ENCODE measurements at places on chromosomes 7 and 10.
A peak's percentile ranks its signal among the peaks of the same experiment; 100 is the strongest.

GRCh38 chr10:111648046-111648445, 535.5 kb downstream of the GPAM start:
- DNase-seq: peak; percentile 7

DNA sequence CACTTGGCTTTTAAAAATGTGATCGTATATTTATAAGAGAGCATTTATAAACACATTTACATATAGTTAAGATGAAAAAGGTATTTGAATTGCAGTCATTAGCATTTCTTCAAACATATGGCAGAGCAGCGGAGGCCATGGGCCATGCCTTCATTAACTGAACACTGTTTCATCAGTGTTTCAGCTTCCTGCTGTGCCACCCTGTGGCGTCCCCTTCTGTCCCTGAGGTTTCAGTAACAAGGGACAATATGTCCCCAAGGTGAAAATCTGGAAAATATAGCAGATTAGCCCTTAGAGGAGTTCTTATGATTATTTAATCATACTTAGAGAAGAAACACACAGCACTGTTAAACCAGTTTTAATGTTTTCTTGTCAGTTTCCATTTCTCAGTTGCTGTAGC, 577.8 kb downstream of the ETV1 start:
- no peak for DNase-seq

DNA sequence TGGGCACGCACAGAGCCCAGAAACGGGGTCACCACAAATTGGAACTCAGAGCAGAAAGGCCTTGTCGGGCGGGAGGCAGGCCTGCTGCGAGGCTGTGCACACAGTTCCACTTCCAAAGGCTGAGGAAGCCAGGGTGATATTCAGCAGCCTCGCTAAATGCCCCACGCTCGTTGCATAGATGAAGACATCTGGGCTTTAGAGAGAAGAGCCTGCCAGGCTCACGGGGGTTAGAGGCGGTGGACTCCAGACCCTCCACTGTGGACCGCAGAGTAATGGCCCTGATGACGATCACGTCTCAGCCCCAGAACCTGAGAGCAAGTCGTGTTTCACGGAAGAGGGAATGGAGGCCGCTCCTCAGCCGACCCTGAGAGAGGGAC, 104.2 kb downstream of the DNAJB6 start:
- DNase-seq: no peak

DNA sequence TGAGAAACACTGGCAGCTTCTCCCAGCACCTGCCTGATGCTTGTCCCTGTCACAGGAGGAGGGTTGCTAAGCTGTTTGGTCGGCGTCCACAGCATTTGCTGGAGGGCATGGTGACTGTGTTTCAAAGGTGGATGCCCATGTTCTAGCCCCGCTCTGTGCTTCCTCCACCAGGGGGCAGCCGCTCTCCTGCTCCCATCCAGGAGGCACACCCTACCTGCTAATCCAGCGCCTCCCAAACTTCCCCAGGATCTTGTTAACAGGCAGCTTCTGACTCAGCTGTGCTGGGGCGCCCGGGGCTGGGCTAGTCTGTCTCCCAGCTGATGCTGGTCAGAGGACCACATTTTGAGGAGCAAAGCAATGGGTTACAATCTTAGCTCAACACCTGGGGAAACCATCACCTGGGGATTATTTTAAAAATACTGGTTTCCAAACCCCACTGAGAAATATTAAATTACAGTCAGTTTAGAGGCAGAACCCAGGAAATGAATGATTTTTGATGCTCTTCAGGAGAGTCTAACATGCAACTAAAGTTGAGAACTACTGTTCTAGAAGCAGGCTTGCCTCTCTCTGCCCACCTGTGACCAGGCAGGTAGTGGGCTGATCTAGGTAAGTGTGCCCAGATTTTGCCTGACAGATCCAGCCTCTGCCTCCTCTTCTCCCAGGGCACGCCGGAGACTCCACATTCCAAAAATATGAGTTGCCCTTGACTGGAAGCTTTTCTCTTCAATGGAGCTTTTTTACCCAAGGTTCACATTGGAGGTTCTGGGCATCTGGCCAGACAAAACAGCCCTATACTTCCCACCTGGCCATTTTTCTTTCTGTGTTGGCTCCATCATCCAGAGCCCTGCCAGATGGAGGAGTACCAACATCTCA, 92.7 kb upstream of the GPR26 start:
- DNase-seq: peak; percentile 27

DNA sequence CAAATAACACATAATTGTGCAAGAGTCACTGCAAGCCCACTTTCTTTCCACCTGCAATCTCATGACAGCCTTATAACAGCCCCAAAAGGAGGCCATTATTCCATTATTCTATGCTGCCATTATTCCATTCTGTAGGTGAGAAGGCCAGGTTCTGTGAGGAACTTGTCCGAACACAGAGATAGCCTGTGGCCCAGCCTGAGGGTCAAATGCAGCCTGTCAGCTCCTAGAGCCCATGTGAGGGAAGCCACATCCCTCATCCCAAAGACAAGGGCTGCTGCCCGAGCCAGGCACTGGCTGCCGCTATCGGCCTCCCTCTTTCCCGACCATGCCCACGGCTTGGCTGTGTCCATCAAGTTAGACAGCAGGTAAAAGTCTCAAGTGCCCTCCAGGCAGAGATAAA, 24.1 kb upstream of the C10orf71 start:
- no peak for DNase-seq

- DNase-seq: no peak
Measured at GRCh38 chr10:102870221-102870620, 951 bp downstream of the AS3MT start.

DNA sequence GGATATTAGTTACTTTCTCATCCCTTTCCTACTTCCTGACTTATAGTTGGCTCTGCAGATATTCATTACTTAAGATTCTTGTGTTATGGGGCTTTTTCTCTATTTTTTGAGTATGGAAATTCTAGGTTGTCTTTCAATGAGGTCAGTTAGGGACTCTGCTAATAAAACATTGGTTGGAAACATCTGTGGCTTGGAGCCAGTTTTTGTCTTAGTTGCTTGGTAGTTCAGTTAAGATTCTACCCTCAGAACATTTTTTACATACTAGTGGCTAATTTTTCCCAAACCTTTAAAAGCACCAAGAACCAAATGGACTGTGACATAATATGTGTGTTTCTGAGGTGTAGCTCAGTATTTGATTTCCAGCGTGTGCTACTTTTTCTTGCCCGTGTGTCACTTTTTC, 305.6 kb upstream of the FZD1 start:
- DNase-seq: peak; percentile 8

GRCh38 chr10:49769692-49770091, 7.6 kb upstream of the OGDHL start:
- no peak for DNase-seq

- no peak for DNase-seq
Measured at GRCh38 chr10:98610836-98611235, 164.1 kb upstream of the HPS1 start.

DNA sequence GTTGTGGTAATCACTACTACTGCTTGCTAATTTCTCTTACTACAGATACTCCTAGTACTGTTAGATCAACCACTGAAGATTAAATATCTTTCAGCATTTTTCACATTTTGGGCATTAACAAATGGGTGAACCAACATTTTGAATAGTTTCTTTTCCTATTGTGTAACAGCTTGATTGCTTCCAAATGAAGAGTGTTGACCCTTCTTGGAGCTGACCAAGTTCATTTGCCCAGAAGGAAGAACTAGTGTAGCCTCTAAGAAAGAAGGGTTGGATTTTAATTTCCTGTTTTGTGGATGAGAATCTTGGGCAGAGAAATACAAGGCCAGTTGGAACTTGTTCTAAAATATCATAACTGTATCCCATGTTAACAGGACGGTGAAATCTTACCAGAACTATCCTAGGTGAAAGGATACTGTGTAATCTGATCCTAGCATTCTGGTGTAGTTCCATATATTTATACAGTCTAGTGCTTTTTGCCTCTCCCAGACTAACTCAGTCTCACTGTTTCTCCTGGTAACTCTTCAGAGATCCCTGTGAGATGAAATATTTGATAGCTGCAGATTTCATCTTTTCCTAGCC, 37.3 kb downstream of the SND1 start:
- no peak for DNase-seq

DNA sequence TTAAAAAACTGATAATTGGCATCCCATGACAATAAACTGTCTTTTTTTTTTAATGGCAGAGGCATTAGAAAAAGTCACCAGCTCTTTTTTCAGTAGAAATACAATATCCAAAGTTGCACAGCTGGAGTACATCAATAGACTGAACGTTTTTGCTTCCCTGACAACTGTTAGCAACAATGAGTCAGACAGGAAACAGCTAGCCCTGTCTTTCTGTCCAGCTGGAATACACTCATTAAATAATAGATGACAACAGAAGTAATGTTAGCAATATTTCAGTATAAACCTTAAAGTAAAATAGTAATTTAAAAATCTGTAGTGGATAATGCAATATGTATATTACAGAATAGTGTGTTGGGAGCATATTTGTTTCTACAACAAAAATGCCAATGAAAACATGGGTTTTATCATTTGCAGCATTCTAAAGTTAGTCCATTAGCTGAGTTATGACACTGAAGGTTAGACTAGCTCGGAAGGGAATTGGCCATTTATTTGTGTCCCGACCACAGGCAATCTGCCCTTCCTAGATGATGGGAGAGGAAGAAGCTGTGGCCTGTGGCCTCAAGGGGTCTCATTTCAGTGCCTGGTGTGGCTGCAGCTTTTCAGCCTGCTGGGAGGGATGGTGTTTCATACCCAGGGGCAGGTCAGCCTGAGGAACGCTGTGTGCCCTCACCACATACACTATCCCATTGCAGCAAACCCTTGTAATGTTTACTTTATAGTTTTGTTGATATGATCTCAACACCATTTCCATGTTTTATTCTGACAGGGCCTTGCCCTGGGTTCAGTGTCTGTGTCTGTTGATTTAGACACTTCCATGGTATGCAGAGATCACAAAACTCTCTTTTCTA, 173.3 kb downstream of the SLC16A9 start:
- DNase-seq: peak; percentile 47

GRCh38 chr7:90892213-90892612, 296.1 kb downstream of the CDK14 start:
- DNase-seq: peak; percentile 8

GRCh38 chr7:82050792-82051191, 280.9 kb upstream of the HGF start:
- DNase-seq: peak; percentile 13

GRCh38 chr10:18140149-18140956, at the start of gene CACNB2:
TSS of gene CACNB2 (plus strand) at chr10:18140424.
- DNase-seq: peak; percentile 29

GRCh38 chr10:44125879-44126278, 259.0 kb downstream of the CXCL12 start:
- DNase-seq: peak; percentile 47

DNA sequence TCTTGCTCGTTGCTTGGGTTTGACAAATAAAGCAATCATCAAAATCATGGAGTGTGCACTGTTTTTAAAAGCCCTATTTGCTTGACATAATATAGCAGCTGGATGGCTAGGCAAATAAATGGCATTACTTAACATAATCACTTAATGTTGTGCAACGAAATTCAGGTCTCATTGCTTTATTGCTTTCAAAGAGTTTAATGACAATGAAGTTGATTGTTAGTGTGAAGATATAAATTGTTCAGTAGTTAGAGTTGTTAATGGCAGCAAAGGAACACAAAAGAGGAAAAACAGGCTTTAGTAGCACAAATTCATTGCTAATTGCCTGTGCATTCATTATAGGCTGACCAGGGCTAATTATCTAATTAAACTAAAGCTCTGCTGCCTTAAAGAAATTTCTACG, 7.6 kb upstream of the ADO start:
- no peak for DNase-seq

GRCh38 chr10:22557321-22557720, 157.1 kb downstream of the PIP4K2A start:
- no peak for DNase-seq

- DNase-seq: no peak
Measured at GRCh38 chr10:24393201-24393600, 184.3 kb downstream of the KIAA1217 start.

- DNase-seq: peak; percentile 70
Measured at GRCh38 chr10:34814223-34814912, 728 bp downstream of the PARD3 start.

DNA sequence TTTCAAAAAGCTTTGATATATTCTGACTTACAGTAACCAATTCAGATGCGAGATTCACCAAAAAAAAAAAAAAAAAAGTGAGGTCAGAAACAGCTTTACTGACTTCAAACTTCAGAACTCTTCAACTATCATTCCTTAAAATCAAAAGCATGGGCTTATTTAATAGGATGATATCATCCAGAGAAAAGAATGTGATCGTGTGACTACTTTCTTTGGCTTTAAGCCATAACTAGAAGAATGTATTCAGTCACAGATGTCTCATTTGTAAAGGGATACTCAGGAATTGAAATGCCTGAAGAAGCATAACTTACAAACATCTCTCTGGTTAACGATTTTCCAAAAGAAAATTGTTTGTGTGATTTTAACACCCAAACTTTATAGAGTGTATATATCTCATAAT, 11.5 kb downstream of the TPK1 start:
- DNase-seq: peak; percentile 36

- DNase-seq: no peak
Measured at GRCh38 chr7:159119851-159120539, 24.7 kb downstream of the VIPR2 start.

- DNase-seq: peak; percentile 13
Measured at GRCh38 chr7:80584778-80585177, 53.7 kb upstream of the CD36 start.

- no peak for DNase-seq
Measured at GRCh38 chr7:105971845-105972244, 8.8 kb downstream of the CDHR3 start.

- no peak for DNase-seq
Measured at GRCh38 chr10:75651417-75651816, 220.0 kb downstream of the LRMDA start.

DNA sequence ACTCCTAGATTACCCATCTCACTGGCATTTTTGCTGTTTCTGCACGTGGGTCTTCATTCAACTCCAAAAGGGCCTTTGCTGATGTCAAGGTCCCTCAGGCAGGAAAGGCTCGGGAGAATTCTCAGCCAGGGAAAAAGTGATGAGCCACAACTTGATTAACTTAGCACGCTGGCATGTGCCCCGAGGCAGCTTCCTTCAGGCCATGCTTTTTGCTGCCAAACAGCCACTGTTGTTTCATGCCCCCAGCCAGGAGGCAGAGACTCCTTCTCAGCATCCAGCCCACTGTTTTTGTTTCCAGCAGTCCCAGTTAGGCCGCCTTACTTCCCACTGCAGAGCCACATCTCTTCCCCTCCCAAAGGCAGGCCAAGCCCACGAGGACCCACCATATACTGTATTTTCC, 266.5 kb upstream of the YAE1 start:
- DNase-seq: no peak

DNA sequence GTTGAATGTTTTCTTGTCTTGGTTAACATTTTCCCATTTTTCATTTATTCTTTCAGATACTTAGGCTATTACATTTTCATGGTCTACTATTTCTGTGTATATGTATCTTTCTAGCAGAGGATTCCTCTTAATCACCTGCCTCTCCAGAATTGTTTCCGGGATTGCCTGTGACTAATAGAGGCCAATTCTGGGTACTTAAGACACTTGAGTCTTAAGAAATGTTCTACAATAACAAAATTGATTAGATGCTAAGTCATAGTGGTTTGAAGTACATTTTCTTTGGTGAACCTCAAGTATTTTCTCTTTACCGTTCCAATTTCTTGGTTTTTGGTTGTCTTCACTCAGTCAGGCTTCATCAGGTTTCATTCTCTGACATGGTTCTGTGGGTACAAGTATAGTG, 26.4 kb downstream of the BBS9 start:
- no peak for DNase-seq

Measured in AG08396 (cell line).